Prostate gland (tissue), 2 donors: ENCODE measurements at places on chromosomes 3 and 15. TPM values are rescaled to one million over a fixed set of nuclear protein-coding genes. Genes with fewer than 3 reads are reported as not detected.

Gene UBA7
- 96.9 TPM for total RNA-seq

Gene EPB42
- not detected for total RNA-seq

Gene CHRFAM7A
- total RNA-seq, result 16.4 TPM

Gene AP2M1
- total RNA-seq, result 307 TPM

Gene SLC12A8
- total RNA-seq, result 16.4 TPM

Gene DNASE1L3
- 1.4 TPM for total RNA-seq

Gene EFHB
- 4.1 TPM for total RNA-seq

Gene ACSBG1
- total RNA-seq, result not detected

DNA sequence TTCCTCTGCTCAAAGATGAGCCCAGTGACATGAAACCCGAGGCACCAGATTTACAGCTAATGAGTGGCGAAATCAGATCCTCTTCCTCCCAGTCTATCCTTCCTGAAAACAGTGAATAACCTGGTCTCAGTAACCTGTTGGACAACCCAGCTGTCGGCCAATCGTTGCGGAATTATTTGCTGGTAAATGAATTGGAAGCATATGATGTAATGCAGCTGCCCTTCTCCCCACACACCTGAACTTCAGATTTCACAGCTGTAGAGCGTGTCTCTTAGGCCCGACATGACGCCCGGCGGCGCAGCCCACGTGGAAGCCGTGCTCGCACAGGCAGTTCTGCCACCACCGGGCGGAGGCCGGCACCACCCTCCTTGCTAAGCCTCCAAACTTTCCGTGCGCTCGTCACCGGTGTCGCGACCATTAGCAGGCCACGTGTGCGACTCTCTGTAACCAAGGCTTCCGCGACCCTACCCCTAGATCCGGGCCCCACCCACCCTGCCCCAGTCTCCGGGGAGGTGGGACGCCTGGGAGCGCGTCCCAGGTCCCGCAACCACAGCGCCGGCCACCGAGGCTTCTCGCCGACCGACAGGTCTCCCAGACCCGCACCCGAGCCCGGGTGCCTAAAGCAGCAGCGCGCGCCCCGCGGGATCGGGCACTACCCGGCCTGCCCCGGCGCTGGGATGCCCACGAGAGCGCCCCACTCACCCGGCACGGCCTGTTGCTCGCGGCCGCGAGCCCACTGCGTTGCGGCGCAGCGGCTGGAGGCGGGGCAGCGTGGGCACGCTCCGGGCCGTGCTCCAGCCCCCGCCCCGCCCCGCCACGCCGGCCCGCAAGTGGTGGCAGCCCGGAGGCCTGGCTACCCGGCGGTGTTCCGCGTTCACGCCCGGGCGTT is at the start of gene RIOX2:
TSS of gene RIOX2 (minus strand) at position 753 of the 889 bp plus-strand sequence. CDS start 4,838 bp downstream, outside the sequence.
- peak; percentile 75 for DNase-seq
- no peaks in the 10 kb centered on the region for H3K4me1 ChIP-seq
- no peaks in the 10 kb centered on the region for H3K27me3 ChIP-seq
- H3K36me3 ChIP-seq, result no peaks in the 10 kb centered on the region

- peaks cover 4% of the 10 kb centered on the region for H3K27me3 ChIP-seq
- peaks cover 5% of the 10 kb centered on the region for H3K4me1 ChIP-seq
Measured at GRCh38 chr15:38562278-38562677, 2.3 kb downstream of the RASGRP1 start.

DNA sequence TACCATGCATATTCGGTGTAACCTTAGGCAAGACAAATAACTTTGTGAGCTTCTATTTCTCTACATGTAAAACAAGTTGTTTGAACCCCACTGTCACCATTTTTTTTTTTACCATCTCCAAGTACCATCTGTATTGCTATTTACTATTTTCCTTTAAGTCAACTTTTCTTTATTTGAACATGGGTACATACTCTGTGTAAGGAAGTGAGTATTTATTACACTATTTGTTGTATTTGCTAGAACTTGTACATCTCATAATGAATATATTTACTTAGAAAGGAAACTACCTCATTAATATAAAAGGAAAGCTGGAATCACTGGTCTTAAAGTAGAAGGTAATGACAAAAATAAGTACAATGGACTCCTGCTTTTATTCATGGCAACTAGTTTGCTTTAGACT is 69.9 kb downstream of the WNT5A start:
- H3K4me3 ChIP-seq, result no peak overlapping the region

GRCh38 chr3:33879540-33879939 is 81.1 kb downstream of the PDCD6IP start:
- H3K36me3 ChIP-seq, result no peaks in the 10 kb centered on the region
- DNase-seq, result no peak
- H3K4me3 ChIP-seq, result no peak overlapping the region
- no peaks in the 10 kb centered on the region for H3K27me3 ChIP-seq
- peaks cover 3% of the 10 kb centered on the region for H3K4me1 ChIP-seq
- H3K27ac ChIP-seq, result no peak overlapping the region

- H3K4me3 ChIP-seq, result no peak overlapping the region
- no peaks in the 10 kb centered on the region for H3K4me1 ChIP-seq
- H3K36me3 ChIP-seq, result no peaks in the 10 kb centered on the region
- DNase-seq, result no peak
Measured at GRCh38 chr15:65857718-65858402, 11.4 kb upstream of the RAB11A start.

DNA sequence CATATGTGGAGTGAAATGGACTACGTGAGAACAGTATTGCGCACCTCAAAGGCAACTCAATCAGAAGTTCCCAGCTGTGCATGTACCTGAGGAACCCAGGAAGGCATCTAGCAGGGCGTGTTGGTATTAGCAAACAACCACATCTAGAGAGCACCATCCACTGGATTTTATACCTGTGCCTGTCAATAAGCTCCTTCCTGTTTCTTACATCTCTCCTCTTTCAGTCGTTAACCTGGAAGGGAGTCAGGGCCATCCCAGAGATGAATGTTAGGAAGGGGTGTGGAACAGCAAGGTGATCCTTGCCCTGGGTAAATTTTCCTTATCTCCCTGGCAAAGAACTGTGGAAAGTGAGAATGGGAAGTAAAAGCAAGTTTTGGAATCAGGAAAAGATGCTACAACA is 29.6 kb upstream of the CHMP2B start:
- no peak for DNase-seq
- no peak overlapping the region for H3K4me3 ChIP-seq
- no peak overlapping the region for H3K27ac ChIP-seq
- no peaks in the 10 kb centered on the region for H3K36me3 ChIP-seq
- no peaks in the 10 kb centered on the region for H3K27me3 ChIP-seq

- no peak for DNase-seq
- no peaks in the 10 kb centered on the region for H3K36me3 ChIP-seq
- no peaks in the 10 kb centered on the region for H3K4me1 ChIP-seq
- no peak overlapping the region for H3K27ac ChIP-seq
- H3K4me3 ChIP-seq, result no peak overlapping the region
Measured at GRCh38 chr3:62114763-62115162, 258.6 kb downstream of the FEZF2 start.
